HT-29 (cell line): ENCODE measurements at places on chromosomes 16 and 17. TPM values are rescaled to one million over a fixed set of nuclear protein-coding genes. Genes with fewer than 3 reads are reported as not detected.

DNA sequence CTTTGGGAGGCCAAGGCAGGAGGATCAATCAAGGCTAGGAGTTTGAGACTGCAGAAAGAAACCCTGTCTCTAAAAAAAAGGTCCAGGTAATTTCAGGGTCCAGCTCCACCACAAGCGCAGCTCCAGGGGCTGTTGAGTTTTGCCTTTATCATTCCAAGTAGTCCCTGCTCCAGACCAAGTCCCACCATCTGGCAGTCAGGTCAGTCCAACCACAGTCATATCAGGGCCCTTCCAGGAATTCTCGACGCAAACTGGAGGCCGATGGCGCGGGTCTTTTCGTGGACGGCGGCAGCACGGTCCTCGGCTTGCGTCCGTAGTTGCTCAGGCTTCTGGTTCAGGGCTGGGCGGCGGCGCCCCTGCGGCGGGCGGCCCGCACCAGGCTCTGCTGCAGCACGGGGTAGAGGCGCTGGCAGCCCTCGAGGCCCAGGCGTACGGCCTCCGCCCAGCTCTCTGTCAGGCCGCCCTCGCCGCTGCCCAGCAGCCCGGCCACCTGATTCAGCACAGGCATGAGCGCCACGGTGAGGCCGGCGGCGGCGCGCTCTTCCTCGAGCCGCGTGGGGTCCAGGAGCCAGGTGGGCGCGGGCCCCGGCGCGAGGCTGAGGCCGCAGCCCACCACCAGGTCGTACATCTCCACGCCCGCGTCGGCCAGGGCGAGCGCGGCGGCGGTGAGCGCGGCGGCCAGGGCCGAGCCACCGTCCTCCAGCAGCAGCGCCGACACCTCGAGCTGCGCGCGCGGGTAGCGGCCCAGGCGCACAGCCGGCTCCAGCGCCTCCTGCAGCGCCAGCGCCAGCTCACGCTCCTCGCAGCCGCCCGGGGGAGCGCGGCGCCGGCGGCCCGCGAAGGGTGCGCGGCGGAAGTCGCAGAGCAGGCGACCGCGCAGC, 752 bp downstream of the EXOSC6 start:
- peak; percentile 60 for DNase-seq

DNA sequence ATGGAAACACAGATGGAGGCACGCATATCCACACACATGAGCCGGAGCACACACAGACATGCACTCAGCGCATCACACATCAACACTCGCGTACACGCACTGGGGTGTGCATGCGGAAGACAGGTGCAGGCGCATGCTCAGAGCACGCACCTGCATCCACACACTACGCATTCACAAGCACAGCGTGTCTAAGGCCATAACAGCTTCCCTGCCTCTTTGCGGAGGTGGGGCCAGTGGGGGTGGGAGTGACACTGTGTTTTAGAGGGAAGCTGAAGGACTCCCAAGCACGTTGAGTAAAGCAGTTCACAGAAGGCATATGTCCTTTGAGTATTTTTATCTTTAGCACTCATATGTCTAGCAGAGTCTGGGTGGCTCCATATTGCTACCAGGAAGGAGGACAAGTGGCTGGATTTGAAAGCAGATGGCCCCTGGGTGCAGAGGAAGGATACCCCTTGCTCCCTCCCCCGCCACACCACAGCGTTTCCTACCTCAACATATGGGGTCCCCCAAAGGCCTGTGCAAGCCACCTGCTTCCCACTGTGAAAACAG, 68.6 kb upstream of the TOB1 start:
- DNase-seq, result no peak

DNA sequence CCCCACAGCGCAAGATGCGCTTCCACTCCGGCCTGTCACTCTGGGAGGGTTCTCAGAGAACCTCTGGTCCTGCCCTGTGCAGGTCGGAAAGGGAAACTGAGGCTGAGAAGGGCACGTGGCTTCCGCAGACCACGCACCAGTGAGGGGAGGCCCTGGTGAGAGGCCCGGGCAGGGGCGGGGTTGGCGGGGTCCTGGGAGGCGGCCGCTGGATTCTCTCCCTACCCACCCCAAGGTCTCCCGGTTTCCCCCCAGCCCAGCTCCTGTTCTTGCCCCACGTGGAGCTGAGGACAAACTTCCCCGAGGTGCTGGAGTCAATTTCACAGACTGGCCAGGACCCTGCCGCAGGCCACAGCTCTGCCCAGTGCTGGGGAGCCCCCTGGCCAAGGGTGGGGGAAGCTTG, 11.5 kb downstream of the CCL17 start:
- no peak for DNase-seq

GRCh38 chr17:43021741-43022512, at the start of gene VAT1:
TSS of gene VAT1 (minus strand) at chr17:43022385. CDS start at chr17:43022322, 63 bp downstream.
- peak; percentile 84 for DNase-seq

DNA sequence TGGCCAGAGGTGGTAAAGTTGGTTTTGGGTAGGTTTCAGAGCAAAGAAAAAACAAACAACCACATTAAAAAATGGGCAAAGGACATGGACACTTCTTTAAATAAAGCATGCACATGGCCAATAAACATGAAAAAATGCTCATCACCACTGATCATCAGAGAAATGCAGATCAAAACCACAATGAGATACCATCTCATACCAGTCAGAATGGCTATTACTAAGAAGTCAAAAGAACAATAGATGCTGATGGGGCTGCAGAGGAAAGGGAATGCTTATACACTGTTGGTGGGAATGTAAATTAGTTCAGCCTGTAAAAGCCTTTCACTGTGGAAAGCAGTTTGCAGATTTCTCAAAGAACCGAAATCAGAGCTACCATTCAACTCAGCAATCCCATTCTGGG, 598.4 kb upstream of the SOX9 start:
- DNase-seq, result no peak

GRCh38 chr17:73308017-73308823, 3.6 kb downstream of the CDC42EP4 start:
- DNase-seq, result peak; percentile 97

DNA sequence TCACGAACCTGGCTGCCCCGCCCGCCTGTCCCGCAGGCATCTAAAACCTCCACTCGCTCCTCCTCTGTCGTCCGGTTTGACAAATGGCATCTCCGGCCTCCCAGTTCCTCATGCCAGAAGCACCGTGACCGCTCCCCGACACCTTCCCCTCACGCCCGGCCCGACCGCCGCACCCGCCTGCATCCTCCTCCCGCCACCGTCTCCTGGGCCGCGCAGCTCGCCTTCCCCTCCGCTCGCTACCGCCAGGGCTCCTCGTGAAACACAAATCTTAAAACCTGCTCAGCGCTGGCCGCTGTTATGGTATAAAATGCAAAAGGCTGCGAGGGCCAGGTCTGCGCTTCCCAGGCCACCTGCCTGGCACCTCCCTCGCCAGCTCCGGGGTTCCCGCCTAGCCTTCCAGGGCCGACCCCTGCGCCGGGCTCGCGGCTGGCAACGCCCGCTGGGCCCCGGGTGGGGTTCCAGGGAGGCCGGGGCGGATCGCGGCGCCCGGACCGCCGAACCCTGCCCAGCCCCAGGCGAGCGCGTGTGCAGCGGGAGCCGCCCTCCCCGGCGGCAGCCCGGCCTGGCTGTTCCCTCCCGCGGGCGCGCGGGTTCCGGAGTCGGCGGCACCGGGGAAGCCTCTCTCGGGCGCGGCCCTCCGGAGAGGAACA, 488 bp downstream of the SPSB3 start:
- peak; percentile 56 for DNase-seq

DNA sequence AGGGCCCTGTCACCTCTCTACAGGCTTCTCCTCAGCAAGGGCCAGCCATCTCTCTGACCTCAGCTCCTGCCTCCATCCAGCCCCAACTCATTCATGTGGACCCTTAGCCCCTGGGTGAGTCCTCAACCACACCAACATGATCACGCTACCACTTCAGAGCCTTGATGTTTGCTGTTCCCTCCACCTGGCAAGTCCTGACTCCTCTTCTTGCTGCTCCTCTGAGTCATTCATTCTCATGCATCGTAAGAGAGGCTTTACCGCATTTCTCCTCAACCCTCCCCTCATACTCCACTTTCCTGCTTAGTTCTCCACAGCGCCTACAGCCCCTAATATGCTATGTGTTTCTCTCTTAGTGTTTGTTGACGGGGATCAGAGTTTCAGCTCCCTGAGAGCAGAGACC, 99.9 kb downstream of the C17orf67 start:
- DNase-seq, result no peak

DNA sequence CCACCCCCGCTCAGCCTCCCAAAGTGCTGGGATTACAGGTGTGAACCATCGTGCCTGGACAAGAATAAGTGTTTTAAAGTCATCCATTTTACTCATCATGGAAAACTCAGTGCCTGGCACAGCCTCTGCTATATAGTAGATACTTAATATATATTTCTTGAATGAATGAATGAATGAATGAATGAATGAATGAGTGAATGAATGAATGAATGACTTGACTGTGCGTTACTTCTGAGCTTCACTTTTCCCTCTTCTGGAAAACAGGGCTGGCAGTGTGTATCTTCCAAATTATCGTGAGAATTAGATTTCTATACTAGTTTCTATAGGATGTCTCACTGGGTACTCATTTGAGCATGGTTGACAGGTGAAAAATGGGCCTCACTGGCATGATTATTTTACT, 307.3 kb upstream of the ERCC4 start:
- DNase-seq, result no peak

DNA sequence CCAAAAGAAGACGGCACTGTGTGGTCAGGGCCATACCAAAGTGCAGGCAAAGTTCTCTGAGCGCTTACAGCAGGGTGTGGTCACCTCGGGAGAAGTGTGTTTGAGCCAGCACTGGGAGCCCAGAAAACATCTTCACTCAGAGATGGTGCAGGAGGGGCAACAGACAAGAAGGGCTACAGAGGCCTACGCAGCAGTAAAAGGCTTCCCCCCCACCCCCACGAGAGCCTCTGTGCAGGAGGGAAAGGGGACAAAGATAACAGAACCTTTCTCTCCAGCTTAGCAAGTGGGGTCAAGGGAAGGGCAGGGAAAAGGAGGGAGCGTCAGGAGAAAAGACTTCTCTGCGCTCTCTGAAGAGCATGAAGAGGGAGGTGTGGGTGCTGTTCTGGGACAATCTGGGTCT, 2.8 kb downstream of the VAT1 start:
- DNase-seq, result no peak

DNA sequence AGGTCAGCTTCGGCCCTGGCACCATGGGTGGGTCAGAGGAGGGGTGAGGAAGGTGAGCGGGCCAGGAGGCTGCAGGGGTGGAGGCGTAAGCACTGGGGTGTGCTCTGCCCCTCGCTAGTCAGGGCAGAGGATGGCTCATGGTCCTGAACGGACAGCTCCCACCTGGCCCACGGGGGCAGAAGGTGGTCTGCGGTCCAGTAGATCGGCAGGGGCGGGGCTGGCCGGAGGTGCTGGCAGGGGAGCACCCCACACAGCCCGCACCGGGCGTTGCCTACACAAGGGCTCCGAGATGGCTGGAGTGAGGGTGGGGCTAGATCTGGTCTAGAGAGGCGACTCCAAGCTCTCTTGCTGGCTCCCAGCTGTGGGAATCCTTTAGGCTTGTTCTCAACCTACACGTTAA, 8.2 kb downstream of the NPTX1 start:
- no peak for DNase-seq

DNA sequence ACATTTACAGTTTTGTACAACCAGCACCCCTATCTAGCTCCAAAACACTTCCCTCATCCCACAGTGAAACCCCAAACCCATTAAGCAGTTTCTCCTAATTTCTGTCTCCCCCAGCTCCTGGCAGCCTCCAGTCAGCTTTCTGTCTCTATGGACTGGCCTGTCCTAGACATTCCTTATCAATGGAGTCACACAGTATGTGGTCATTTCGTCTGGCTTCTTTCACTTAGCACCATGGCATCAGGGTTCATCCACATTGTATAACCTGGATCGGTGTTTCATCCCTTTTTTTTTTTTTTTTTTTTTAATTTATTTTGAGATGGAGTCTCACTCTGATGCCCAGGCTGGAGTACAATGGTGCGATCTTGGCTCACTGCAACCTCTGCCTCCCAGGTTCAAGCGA, 68.5 kb downstream of the ZDHHC7 start:
- DNase-seq, result no peak

- no peak for DNase-seq
Measured at GRCh38 chr17:18110636-18111145, 2.1 kb downstream of the MYO15A start.

DNA sequence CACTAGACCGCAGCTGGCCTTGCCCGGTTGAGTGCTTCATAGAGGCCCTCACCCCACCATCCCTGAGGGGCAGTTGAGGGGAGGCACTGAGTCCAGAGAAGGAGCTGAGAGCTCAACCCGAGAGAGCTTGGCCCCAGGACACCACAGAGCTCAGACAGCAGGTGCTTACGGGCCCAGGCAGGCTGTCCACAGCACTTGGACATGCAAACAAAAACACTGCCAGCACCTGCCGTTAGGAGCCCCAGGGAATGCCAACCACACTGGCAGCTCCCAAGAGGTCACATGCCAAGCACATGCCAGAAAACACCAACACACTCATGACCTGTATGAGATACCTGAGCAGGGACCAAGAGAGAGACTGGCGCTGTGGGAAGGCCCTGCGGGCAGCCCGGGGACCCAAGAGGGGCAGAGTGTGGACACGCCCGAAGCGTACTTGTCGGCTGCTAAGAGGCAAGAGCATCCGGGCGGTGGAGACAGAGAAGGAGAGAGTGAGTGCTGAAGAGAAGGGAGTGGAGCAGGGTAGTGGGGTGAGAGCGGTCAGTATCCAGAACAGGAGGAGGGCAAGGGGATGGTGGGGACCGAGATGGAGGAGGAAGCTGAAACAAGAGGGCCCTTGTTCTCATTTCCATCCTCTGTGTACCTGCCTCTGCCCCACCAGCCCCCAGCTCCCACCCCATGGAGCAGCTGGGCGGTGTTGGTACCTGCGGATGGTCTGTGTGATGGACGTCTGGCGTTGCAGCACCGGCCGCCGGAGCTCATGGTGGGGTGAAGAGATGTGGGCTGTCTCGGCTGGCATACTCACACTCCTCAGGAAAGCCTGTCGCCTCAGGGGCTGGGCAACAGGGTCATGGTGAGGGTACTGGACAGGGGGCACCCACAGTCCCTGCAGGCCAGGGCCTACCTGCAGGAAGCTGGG, 8.2 kb downstream of the RHBDF1 start:
- DNase-seq, result no peak

Gene CES1
- not detected in 2 replicates for total RNA-seq

Gene CTRB1
- total RNA-seq, result not detected in 2 replicates

Gene KRT33A
- not detected in 2 replicates for total RNA-seq

Gene NUDT16L1
- total RNA-seq, result 81.9 and 82.4 TPM in 2 replicates
